ENCODE measurements at places on chromosomes 6 and 20.

DNA sequence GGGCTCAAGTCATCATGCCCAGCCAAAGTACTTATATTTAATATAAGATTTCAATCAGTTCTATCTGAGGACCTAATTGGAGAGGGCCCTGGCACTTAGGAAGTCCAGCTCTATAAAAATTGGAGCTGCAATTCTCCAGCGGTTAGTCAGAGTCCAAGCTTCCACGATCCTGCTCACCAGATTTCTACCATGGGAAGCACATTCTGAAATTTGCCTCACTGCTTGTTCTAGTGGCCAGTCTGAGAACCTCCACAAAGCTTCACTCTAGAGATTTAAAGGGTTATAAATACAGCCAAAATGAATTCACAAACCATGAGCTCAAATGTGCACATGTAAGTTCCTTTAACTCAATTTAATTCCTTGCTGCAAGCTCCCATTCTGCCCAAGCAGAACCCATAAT lies 33.5 kb downstream of the PNLDC1 start:
- no peak for DNase-seq

DNA sequence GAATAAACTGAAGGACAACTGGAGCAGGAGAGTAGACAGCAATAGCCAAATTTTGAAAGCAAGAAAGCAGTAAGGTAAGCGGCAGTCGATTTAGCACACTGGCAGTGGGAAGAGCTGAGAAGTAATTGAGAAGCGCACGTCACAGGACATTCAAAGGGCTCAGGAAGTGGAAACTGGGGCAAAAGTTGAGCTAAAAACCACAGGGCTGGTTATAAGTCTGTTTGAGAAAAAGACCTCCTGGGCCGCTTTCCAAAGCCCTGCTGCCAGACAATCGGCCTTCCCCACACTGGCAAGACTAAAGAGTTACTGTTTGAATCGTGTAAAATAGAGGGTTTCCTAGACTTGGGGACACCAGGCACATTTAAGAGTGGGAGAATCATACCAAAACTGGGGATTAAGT lies 161.4 kb downstream of the DNAH8 start:
- DNase-seq = peak; percentile 6

GRCh38 chr6:119535332-119535731 lies 185.8 kb upstream of the MAN1A1 start:
- DNase-seq = no peak

GRCh38 chr20:43947316-43947710 lies 32.7 kb downstream of the TOX2 start:
- no peak for DNase-seq

GRCh38 chr6:104613416-104614001 lies 246.2 kb downstream of the HACE1 start:
- DNase-seq = no peak

DNA sequence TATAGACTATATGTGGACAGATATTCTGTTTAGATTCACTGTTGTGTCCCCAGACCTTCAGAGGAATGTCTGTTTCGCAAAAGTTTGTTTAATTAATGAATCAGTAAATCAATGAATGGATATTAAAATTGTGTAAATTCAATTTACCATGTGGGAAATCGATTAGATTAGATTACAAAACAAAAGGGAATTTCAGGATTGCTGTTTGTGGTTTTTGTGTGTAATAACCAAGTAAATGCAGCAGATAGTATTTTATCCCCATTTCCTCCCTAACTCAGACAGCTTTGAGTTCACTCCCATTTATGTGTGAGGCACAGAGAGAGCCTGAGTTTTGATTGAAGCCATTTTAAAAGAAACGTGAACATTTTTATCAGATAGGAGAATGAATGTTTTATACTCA lies 214.8 kb downstream of the ADGB start:
- DNase-seq = no peak

DNA sequence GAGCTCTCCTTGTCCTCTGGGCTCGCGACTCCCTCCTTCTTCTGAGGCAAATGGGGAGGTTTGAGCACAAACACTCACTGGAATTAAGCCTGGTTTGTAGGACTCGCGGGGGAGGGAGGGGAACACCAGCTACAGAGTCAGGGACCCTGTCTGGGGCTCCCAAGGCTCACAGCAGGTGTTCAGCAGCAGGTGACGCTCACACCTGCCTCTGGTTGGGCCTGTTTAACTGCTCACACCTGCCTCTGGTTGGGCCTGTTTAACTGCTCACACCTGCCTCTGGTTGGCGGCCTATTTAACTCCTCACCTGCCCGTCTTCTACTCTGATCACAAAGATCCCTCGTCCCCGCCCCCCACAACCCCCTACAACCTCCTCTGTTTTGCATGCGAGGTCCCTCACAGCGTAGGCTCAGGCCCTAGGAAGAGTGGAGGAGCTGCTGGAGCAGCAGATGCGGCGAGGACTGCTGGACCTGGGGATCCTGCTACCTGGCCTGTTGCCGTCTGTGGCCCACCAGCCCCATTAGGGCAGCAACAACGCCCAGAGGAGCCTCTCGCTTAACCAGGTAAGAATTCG lies 181.9 kb downstream of the ERMARD start:
- no peak for DNase-seq

GRCh38 chr20:50834599-50835005 lies 39.7 kb downstream of the BCAS4 start:
- DNase-seq = no peak

- DNase-seq = no peak
Observed at GRCh38 chr6:135014353-135014832, 40.2 kb downstream of the HBS1L start.

GRCh38 chr20:13219327-13220193 lies 1.5 kb upstream of the ISM1 start:
- DNase-seq = no peak

DNA sequence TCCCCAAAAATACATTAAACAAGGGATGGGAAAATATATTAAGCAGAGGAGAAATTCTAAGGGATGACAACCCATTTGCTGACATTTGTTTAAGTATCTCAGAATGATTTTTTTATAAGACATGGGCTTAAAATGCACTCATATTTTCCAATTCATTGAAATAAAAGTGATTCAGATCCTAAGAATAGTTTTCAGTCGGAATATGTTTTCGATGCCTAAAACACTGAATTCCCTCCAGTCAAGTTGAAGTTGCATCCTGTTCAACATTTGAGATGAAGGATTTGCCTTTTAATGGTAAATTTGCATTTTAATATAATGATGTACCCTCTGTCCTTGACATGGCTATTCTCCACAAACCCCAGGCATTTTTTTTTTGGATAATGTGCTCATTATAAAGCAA lies 79.3 kb downstream of the PTCHD4 start:
- DNase-seq = no peak
